ENCODE measurements at places on chromosomes 12 and 14.

- DNase-seq, result no peak
These were observed 217.9 kb downstream of the CRADD start for GRCh38 chr12:93895089-93895445.

GRCh38 chr12:31951008-31951407 is 8.2 kb upstream of the RESF1 start:
- DNase-seq, result no peak

DNA sequence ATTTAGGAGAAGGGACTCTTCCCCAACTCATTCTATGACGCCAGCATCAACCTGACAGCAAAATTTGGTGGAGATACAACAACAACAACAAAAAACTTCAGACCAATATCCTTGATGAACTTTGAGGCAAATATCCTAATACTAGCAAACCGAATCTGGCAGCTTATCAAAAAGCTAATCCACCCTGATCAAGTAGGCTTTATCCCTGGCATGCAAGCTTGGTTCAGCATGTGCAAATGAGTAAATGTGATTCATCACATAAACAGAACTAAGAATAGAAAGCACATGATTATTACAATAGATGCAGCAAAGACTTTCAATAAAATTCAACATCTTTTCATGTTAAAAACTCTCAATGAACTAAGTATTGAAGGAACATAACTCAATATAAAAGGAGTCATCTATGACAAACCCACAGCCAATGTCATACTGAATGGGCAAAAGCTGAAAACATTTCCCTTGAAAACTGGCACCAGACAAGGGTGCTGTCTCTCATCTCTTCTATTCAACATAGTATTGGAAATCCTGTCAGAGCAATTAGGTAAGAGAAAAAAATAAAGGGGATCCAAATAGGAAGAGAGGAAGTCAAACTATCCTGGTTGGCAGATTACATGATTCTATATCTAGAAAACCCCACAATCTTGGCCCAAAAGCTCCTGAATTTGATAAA is 233.3 kb downstream of the CCDC59 start:
- DNase-seq, result no peak

DNA sequence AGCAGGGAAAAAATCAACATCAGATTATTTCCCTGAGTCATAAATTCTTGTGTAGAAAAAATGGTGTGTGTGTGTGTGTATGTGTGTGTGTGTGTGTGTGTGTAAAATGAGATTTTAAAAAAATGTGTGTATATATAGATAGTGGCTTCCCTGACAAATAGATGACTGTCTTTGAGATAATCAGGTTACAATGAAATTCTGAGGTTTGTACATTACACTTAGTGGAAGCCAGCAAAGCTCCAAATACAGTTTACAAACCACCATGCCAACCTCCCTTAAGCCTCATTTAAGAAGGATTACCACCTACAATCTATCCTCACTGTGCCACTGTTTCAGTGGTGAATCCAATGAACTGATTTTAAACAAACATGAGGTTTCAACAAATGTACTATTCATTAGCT is 93.8 kb downstream of the MED13L start:
- no peak for DNase-seq

GRCh38 chr14:91414475-91414833 is 3.2 kb downstream of the CCDC88C start:
- no peak for DNase-seq

DNA sequence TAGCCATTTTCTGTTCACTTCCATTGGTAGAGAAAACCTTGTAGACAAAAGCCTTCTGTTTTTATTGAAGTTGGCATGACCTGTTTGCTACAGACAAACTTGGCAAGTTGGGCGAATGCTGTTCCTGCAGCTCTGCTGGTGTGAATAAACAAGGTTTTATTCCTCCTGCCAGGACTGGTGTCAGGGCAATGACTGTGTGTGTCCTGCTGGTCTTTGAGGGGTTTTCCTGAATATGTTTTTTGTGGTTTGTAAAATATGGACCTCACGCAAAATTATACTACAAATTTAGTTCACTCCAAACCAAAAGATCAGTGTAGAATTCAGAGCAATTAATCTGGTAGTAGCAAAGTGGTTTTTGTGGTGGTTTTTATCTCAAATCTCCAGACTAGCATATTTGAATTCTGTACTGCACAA is 140.8 kb downstream of the ERC1 start:
- no peak for DNase-seq

Measured in SIG-M5 (cell line).